ENCODE measurements at places on chromosomes 5 and 9.

DNA sequence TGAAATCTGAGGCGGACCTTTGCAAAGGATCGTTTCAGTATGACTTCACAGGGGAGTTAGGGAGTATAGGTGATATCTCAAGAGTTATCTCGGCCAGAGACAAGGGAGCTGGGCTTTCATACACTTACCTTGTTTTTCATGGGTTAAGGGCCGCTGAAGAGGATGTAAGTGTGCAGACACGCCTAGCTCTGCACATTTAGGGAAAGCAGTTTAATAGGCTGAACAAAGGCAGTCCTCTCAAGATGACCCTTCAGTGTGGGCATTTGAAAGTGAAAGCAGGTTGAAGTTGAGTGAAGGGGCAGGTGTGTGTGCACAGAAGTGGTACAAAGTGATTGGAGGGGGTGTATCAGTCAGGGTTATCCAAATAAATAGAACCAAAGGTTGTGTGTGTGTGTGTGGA is 33.1 kb upstream of the PRXL2C start:
- peak; percentile 84 for DNase-seq

DNA sequence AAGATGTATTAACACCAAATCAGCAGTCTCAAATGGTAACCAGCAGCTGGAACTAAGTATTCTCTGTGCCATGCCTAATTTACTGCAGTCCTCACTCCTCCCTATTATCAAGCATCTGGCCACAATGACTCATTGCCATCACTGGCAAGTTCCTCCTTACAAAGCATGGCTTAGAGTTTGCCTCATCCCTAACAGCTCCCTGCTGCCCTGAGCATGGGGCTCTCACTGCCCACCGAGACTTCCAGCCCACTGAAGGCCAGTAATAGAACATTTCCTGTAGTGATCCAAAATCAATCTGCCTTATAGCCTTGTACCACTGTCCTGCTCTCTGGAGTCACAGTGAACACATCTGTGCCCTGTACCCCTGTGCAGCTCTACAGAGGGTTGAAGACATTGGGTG is 211.9 kb upstream of the TRIM32 start:
- no peak for DNase-seq

- DNase-seq, result no peak
These were observed 2.7 kb downstream of the NXNL2 start for GRCh38 chr9:88537761-88538091.

DNA sequence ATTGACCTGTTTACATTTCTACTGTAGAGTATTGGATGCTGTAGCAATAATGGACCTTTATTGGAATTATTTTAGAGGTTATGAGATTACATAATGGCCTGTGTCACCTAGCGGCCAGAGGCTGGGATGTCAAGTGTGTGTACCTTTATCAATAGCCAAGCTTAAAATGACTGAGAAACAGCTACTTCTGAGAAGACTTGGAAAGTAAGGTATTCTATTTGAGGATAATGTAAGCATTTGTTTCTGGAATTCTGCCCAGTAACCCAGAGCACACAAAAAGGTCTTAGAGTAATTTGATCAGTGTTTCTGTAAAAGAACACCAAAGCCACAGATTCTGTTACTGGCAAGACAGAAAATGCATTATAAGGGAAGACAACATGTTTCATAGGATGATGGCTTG is 116.8 kb downstream of the MACIR start:
- no peak for DNase-seq
